ENCODE measurements at places on chromosomes 4 and X.

GRCh38 chr4:161393602-161394001 lies 770.2 kb downstream of the FSTL5 start:
- H3K27me3 ChIP-seq = no peaks in the 10 kb centered on the region
- H3K27ac ChIP-seq = no peak overlapping the region
- no peaks in the 10 kb centered on the region for H3K4me1 ChIP-seq
- DNase-seq = no peak
- no peak overlapping the region for H3K4me3 ChIP-seq

DNA sequence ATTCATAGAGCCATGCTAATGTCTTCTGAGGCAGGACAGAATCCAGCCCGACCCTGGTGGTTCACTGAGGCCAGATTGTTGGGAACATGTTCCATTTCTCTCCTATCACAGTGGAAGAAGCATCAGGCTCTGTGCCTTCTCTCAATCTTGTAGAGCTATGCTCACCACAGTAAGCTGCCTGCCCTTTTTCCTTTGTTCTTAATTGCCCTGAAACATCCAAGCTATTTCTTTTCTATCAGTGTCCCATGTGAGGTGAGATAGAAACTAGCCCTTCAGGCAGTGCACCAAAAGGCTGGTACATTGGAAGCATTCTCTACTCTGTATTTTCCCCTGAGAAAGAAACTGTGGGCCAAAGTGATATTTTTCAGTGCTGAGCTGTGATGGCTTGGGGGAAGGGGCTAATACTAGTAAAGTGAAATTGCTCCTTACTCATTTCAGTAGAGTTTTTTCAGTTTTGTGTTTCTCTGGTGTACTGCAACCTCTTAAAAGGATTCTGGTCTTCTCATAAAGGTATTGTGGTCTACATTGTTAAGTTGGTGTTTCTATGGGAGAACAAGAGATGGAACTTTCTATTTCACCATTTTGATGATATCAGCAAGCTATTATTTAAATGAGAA lies 611.2 kb downstream of the RPA4 start:
- H3K27ac ChIP-seq = no peak overlapping the region
- H3K4me3 ChIP-seq = no peak overlapping the region
- H3K4me1 ChIP-seq = no peaks in the 10 kb centered on the region
- no peak for DNase-seq
- H3K36me3 ChIP-seq = no peaks in the 10 kb centered on the region

GRCh38 chrX:3627594-3627993 lies 85.9 kb downstream of the PRKX start:
- H3K27me3 ChIP-seq = no peaks in the 10 kb centered on the region
- no peak overlapping the region for H3K27ac ChIP-seq

DNA sequence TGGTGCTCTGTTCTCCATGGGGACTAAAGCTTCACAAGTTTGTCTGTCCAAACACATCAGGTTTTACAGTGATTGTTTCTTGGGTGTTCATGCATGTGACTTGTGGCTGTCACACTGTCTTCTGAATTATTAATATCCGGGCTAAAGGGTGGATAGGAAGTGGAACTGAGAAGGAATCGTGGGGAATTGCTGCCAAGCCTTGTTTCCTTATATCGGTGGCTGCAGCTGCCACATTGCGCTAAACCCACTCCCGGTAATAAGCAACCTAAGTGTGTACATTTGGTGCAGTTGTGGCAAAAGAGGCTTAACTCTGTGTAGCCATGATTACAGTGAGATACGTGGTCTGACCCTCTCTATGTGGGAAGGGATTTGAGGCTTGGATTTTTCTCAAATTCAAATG lies 30.7 kb downstream of the SEPTIN11 start:
- H3K4me1 ChIP-seq = no peaks in the 10 kb centered on the region
- H3K27ac ChIP-seq = no peak overlapping the region
- H3K36me3 ChIP-seq = no peaks in the 10 kb centered on the region
- DNase-seq = no peak

DNA sequence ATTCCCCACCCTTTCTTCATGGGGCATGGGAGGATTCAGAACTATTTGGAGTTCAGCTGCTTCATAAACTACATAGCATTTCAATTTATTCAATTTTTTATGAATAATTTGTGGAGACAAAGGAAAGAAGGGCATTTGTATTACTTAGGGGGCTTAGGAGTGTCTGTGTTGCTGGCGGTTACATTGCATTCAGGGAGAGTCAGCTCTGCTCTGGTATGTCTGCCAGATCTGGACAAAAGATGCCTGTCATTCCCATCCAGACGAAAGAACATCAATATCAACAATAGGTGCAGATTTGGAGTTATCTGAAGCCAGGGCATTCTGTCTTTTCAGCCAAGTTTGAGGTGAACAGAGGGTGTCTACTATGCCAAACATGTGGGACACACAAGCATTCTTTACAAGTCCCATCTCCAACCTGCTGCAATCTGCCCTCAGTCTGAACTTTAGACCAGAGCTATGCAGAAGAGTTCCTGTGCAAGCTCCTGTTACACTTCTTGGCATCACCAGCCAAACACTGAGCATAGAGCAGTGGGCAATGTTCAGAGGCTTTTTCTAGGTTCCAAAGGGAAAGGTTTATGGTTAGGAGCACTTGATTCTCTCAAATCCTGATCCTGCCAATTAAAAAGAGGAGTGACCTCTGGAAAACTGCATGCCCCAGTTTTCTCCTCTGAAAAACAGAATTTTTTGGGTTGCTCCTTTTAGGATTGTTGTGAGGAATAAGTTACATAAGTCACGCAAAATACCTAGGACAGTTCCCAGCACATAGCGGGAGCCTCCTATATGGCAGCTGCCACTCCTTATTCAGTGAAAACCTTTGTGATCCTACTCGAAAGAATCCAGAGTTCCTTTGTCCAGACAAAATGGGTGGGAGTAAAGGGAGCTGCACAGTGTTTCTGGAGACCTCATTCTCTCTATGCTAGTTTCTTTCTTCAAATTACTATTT lies 719.5 kb upstream of the SLIT2 start:
- no peaks in the 10 kb centered on the region for H3K27me3 ChIP-seq
- H3K27ac ChIP-seq = no peak overlapping the region
- no peak overlapping the region for H3K4me3 ChIP-seq
- H3K36me3 ChIP-seq = no peaks in the 10 kb centered on the region

GRCh38 chr4:128061566-128062536 lies 739 bp downstream of the LARP1B start:
- H3K4me1 ChIP-seq = peaks cover 20% of the 10 kb centered on the region
- no peaks in the 10 kb centered on the region for H3K27me3 ChIP-seq
- H3K36me3 ChIP-seq = no peaks in the 10 kb centered on the region
- peak overlapping the region; percentile 71 for H3K4me3 ChIP-seq
- peak overlapping the region; percentile 92 for H3K27ac ChIP-seq
- peak; percentile 43 for DNase-seq

GRCh38 chr4:14308229-14308651 lies 680.7 kb upstream of the BOD1L1 start:
- no peak overlapping the region for H3K4me3 ChIP-seq
- H3K27ac ChIP-seq = no peak overlapping the region
- H3K36me3 ChIP-seq = no peaks in the 10 kb centered on the region
- no peaks in the 10 kb centered on the region for H3K27me3 ChIP-seq
- DNase-seq = no peak

GRCh38 chr4:25837107-25837506 lies 25.7 kb downstream of the SEL1L3 start:
- H3K36me3 ChIP-seq = no peaks in the 10 kb centered on the region
- no peaks in the 10 kb centered on the region for H3K27me3 ChIP-seq
- no peak for DNase-seq
- H3K4me3 ChIP-seq = no peak overlapping the region

- H3K27me3 ChIP-seq = no peaks in the 10 kb centered on the region
- H3K4me1 ChIP-seq = no peaks in the 10 kb centered on the region
- no peak overlapping the region for H3K4me3 ChIP-seq
- no peak overlapping the region for H3K27ac ChIP-seq
- no peaks in the 10 kb centered on the region for H3K36me3 ChIP-seq
Measured at GRCh38 chrX:920234-920799, 289.7 kb downstream of the SHOX start.

DNA sequence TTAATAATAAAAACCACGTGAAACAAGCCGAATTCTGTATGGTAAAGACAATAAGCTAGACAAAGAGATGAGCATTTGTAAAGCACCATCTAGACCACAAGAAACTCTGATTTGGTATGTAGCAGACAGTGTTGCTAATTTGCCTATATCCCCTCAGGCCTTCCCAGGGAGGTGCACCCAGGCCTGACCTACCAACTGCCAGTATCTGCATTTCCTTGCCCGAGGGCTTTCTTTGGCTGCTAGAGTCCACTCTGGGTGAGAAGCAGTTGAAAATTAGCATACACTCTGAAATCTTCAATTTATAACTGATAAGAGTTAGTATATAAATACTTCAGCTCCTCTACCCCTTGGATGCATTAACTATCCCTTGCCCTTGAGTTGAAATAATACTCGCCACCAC lies 37.4 kb upstream of the IL1RAPL1 start:
- H3K4me1 ChIP-seq = peaks cover 12% of the 10 kb centered on the region
- no peaks in the 10 kb centered on the region for H3K36me3 ChIP-seq
- no peak overlapping the region for H3K4me3 ChIP-seq
- no peak overlapping the region for H3K27ac ChIP-seq
- H3K27me3 ChIP-seq = no peaks in the 10 kb centered on the region

- no peak overlapping the region for H3K27ac ChIP-seq
- no peak overlapping the region for H3K4me3 ChIP-seq
- no peak for DNase-seq
- H3K27me3 ChIP-seq = no peaks in the 10 kb centered on the region
- no peaks in the 10 kb centered on the region for H3K36me3 ChIP-seq
Measured at GRCh38 chrX:19811807-19812604, 75.4 kb downstream of the SH3KBP1 start.

DNA sequence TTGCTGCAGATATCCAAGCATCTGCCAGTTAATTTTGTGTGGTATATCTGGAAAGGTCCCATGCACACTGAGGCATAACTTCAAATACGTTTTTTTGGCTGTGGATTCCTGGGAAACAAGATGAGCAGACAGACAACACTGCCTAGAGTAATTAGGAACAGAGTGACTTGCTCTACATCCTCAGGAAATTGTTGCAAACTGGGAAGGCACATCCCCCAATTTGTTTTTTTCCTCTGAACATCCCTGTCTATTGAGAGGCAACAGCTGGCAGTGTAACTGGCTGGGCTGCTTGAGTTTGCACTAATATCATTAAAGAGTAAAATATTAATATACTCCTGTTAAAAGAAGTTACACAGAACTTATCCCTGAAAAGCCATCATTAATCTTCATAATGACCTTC lies 207.7 kb upstream of the SLIT2 start:
- H3K27ac ChIP-seq = no peak overlapping the region
- no peaks in the 10 kb centered on the region for H3K4me1 ChIP-seq
- no peaks in the 10 kb centered on the region for H3K36me3 ChIP-seq
- H3K4me3 ChIP-seq = no peak overlapping the region

DNA sequence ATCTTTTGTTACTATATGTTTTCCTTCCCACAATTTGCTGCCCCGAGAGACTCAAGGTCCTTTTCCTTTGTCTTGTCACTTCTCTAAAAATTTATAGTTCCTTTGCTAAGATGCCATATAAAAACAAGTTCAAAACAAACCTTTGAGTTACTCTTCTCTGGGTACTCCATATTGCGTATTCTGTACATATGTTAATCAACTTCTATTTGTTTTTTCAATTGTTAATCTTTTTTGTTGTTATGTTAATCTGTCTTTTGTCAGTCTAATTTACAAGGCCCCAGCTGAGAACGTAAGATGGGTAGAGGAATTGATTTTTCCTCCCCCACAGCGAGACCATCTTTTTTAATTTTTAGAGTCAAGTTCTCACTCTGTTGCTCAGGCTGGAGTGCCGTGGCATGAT lies 7.2 kb upstream of the PPEF2 start:
- no peak for DNase-seq
- H3K27me3 ChIP-seq = no peaks in the 10 kb centered on the region
- H3K4me1 ChIP-seq = no peaks in the 10 kb centered on the region

DNA sequence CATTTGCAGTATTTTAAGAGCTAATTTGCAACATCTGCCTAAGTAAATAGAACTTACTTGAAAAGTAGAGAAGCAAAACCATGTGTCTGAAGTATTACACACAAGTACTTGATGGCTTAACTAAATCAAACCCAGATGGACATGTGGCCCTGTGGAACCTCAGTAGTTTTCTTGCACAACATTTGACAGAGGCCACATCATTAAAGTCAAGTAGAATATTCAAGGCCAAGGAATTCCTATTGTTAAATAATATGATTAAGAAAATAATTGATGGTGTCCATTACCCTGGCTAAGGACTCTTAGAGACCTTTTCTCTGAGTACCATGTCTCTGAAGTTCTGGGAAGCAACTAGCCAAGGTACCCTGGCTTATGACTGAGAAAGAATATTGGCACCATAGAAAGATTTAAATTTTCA lies 135.4 kb upstream of the OTUD4 start:
- H3K36me3 ChIP-seq = no peaks in the 10 kb centered on the region
- no peaks in the 10 kb centered on the region for H3K27me3 ChIP-seq
- H3K27ac ChIP-seq = no peak overlapping the region
- H3K4me1 ChIP-seq = no peaks in the 10 kb centered on the region
- no peak for DNase-seq

GRCh38 chr4:177293208-177294033 lies 16.3 kb upstream of the NEIL3 start:
- H3K4me1 ChIP-seq = no peaks in the 10 kb centered on the region
- no peak for DNase-seq
- H3K4me3 ChIP-seq = no peak overlapping the region
- H3K27me3 ChIP-seq = no peaks in the 10 kb centered on the region
- no peaks in the 10 kb centered on the region for H3K36me3 ChIP-seq

GRCh38 chrX:135505351-135505750 lies 15.1 kb upstream of the INTS6L start:
- no peak overlapping the region for H3K4me3 ChIP-seq
- no peaks in the 10 kb centered on the region for H3K27me3 ChIP-seq
- H3K27ac ChIP-seq = no peak overlapping the region
- H3K4me1 ChIP-seq = no peaks in the 10 kb centered on the region
- no peak for DNase-seq

DNA sequence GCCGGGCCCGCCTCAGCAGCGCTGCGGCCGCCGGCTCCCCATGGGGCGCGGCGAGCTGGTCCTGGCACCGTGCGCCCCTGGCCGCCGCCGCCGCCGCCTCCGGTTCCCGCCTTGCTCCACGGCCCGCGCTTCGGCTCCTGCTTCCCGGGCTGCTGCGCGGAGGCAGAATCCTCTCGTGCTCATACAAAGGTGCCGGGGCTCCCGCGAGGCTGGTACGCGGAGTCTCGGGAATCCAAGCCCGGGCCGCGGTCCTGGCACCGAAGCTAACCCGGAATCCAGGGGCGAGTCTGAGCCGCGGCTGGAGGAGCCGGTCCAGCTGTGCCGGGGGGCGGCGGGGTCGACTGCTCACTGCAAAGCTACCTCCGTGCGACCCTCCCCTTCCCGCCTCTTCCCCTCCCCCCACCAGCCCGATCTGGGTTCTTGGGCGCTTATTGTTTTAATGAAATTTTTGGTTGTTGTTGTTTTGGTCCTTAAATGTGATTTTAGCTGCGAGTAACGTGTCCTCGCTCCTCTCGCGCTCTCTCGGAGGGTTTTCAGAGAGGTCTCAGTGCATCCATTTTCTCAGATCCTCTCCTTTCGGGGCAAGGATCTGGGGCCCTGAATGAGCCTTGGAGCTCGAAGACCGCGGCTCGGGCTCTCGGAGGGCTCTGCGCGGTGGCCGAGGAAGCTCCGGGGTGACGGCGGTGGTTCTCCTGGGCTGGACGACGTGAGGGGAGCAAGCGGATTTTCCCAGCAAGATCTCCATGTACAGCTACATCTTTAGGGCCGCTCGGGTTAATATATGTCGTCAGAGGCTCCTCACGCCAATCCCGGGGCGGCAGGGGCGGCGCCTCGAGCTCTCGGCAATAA lies at the start of gene HAND2:
Gene HAND2 (minus strand): TSS at position 753 of the 849 bp plus-strand sequence. CDS start 940 bp downstream, outside the sequence.
- H3K4me3 ChIP-seq = no peak within 1 kb of the TSS
- H3K36me3 ChIP-seq = no peaks in the 10 kb centered on the region
- H3K4me1 ChIP-seq = no peaks in the 10 kb centered on the region
- no peak for DNase-seq
- no peak within 1 kb of the TSS for H3K27ac ChIP-seq

GRCh38 chr4:32985256-32985655 lies 2265.1 kb downstream of the PCDH7 start:
- H3K4me1 ChIP-seq = no peaks in the 10 kb centered on the region
- no peaks in the 10 kb centered on the region for H3K36me3 ChIP-seq
- H3K4me3 ChIP-seq = no peak overlapping the region
- H3K27ac ChIP-seq = no peak overlapping the region
- no peak for DNase-seq
- H3K27me3 ChIP-seq = no peaks in the 10 kb centered on the region
